Fibroblast of skin of right quadriceps (primary cell): ENCODE measurements at places on chromosomes 7 and 10.

- no peak for DNase-seq
These were observed 441.1 kb downstream of the RPS24 start for GRCh38 chr10:78474743-78475142.

DNA sequence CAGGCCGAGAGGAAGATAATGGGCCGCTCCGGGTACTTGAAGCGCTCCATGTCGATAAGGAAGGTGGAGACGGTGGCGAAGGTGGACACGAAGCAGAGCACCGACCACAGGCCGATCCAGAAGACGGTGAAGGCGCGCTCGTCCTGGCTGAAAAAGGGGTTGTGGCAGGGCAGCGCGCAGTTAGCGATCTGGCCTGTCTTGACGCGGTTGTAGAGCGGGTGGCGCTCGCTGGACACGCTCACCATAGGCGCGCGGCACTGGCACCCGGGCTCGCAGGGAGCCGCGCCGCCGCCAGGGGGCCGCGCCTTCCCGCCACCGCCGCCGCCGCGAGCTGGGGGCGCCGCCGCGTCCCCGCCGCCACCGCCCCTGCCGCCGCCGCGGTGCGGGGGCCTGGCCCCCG is 1.6 kb downstream of the FZD8 start:
- DNase-seq, result peak; percentile 72

GRCh38 chr7:117210397-117210796 is 112.5 kb downstream of the WNT2 start:
- no peak for DNase-seq

DNA sequence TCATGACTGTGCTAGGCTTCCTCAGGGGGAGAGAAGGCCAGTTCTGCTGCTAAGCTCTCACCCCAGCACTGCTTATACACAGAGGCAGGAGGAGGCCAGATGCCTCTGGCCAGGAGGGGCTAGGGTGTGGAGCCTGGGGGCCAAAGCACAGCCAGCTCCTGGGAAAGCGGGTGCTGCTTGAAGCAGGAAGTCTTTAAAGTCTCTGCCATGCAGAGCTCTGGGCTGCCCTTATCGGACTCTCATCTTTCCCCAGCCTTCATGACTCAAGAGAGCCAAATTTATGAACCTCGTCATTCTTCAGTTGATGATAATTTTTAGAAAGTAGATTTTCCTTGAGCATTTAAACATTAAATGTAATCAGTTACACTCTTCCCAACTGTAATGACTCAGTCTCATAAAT is 11.2 kb upstream of the TSPAN14 start:
- DNase-seq, result no peak

DNA sequence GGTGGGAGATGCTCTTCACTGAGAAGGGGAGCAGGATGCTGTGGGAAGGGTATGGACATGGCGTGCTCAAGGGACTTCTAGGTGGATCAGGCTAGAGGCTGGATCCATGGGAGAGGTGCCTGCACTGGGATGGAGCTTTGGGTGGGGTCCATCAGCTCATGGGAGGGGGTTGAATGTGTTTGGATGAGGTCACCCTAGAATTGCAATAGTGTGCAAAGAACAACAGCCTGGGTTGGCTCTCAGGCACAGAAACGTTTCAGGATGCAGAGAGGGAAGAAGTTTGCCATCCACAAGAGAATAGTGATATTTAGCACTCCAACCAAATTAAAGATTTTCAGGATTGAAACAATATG is 66.1 kb downstream of the SNX10 start:
- DNase-seq, result no peak

DNA sequence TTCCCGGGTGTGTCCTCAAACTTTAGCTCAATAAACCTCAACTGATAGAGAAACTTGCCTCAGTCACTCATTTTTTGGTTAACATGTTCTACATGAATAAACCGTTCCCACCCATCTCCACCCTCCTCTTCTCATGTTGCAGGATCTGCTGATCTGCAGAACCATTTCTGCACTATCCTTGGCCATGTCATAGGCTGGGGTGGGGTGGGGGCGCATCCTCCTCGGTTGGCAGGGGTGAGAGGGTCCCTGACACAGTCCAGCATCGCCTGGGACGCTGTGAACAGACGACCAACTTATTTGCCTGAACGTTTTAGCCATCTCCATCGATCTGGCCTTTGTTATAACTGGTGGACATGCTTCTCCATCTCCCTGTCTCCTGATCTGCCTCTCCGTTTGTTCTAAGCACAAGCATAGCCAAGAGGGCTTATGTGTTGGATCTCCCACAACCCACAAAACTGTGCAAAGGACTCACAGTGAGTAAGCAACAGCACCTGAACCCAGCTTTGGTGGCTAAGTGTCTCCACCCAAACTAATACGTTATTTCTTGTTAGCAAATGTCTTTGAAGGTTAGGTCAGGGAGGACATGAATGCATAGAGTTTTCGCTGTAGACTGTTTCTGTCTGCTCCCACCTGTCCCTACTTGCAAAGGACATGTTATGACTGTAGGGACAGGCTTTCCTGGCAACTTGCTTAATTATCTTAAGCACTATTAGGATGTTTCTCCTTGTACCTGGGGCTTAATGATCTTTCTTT is 51.7 kb downstream of the PRKCQ start:
- DNase-seq, result no peak

DNA sequence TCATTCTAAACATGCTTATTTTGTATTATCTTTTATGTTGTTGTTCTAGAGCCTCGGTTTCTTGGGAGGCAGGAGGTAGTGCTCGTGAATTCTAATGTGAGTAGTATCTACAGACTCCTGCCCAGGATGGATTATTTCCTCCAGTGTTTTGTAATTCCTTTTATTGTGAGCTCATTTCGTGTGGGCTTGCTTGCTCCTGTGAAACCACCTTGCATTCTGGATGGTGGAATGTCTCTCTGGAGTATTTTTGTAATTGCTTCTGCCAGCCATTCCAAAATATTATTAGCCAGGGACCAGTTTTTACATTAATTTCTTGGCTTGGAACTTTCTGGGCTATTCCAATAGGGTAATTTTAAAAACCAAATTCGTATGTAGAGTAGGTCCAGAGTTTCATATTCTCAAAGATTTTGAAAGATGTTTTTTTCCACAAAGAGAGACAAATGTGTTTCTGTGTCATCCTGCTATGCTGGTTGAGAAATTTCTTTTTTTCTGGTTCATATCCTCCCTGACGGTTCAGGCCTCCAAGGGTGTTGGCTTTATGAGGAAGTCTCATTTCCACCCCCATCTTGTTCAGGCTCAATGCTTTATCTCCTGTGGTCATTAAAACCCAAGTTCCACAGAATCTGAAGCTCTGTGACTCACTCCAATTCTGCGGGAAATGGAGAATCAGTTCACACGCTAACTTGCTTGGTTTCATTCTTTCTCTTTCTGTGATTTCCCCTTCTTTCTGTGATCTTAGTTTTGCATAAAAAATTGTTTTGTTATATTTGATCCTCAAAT is 41.7 kb upstream of the CALD1 start:
- peak; percentile 95 for DNase-seq

GRCh38 chr10:73398024-73398423 is 15.8 kb downstream of the ANXA7 start:
- no peak for DNase-seq

GRCh38 chr10:124484661-124485060 is 23.0 kb downstream of the LHPP start:
- no peak for DNase-seq

- DNase-seq, result peak; percentile 44
These were observed 217.7 kb upstream of the FZD1 start for GRCh38 chr7:91046322-91047089.
